ENCODE measurements at places on chromosomes 2 and 18. TPM values are rescaled to one million over a fixed set of nuclear protein-coding genes. Genes with fewer than 3 reads are reported as not detected.

GRCh38 chr2:18149660-18150246, 271.3 kb downstream of the KCNS3 start:
- peak; percentile 86 for DNase-seq

DNA sequence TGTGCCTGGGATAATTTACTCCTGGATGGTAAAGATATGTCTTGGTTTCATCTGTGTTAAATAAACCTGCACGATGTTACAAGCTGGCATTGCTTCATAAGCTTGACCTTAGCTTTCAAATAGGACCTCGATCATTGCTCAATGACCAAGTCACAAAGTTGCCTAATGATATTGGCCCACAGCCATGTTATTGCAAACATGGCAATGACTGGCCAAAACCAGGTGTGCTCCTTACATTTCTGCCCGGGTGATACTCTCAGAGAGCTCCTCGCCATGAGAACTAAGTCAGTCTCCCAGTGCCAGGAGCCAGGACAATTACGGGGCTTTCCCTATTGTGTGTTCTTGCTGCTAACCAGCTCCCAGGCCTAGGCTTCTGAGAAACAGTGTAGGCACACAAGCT, 72.5 kb upstream of the CYP1B1 start:
- no peak for DNase-seq

DNA sequence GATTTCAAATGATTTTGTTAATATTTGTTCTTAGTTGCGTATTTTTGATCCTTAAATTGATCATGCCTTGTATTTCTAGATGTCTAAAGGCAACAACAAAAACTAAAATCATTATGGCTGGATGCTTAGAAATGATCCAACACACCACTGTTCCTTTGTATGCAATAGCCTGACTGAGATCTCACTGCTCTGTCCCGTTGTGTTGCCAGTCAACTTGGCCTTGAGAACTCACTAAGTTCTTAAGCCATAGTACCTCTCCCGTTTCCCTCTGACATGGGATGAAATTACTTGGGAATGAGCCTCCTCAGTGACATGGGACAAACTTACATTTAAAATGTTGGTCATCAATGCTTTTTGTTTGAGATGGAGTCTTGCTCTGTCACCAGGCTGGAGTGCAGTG, 222.0 kb upstream of the HS6ST1 start:
- no peak for DNase-seq

- DNase-seq: no peak
Observed at GRCh38 chr18:49038423-49038822, 87.7 kb upstream of the SMAD7 start.

GRCh38 chr2:216426166-216426777, 14.0 kb downstream of the SMARCAL1 start:
- DNase-seq: no peak

GRCh38 chr2:98008415-98008814, 12.7 kb upstream of the TMEM131 start:
- DNase-seq: no peak

The DNAJC5G gene
- not detected for total RNA-seq

The CTLA4 gene
- total RNA-seq: 0.10 TPM

The MSTN gene
- 102 TPM for total RNA-seq

The RPRM gene
- total RNA-seq: not detected

Data from SJCRH30 (cell line).